ENCODE measurements at places on chromosomes 7 and 10.

DNA sequence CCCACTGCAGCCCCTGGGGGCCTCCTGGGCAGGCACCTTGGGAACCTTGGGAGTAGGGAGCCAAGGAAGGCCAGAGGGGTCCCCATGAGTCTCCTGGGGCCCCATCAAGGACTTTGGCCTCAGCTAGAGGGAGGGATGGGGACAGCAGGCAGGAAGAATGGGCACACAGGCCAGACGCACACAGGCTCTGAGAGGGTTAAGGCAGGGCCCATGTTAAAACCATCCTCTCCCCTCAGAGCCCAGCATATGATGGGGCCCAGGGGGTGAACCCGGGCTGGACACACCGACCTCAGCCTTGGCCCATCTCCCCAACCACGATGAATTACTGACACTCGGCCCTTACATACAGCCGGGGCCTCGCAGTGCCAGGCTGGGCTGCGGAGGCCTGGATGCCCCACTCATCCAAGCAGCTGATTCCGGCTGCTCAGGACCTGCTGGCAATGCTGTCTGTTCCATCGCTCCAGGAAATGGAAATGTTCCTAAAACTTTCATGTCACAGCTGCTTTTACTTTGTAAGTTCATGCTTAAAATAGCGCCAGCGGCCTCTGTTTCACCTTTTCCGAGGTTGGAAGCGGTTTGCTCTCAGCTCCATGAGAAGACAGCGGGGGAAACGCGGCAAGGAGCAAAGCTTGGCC is 17.3 kb upstream of the INPP5A start:
- no peak for DNase-seq

DNA sequence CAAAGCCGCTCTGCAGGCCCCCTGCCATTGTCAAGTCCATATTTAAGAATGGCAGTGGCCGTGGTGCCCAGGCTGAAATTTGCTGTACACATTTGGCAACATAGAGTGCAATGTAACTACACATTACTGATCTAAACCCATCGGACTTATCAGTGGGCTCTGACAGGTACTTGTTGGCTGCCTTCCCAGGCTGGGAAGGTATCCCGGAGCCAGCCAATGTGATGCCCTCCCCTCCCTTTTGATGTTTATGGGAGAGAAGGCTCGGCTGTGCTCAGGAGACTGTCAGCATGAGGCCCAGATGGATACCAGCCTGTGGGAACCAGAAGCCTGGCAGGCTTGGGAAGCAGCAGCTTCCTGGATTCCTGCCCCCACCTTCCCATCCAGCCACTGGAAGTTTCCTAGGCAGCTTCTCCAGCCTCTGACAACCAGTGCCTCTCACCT is 146.1 kb upstream of the TCF7L2 start:
- no peak for DNase-seq

- DNase-seq = no peak
Observed at GRCh38 chr10:91592266-91592975, 40.5 kb downstream of the PPP1R3C start.

DNA sequence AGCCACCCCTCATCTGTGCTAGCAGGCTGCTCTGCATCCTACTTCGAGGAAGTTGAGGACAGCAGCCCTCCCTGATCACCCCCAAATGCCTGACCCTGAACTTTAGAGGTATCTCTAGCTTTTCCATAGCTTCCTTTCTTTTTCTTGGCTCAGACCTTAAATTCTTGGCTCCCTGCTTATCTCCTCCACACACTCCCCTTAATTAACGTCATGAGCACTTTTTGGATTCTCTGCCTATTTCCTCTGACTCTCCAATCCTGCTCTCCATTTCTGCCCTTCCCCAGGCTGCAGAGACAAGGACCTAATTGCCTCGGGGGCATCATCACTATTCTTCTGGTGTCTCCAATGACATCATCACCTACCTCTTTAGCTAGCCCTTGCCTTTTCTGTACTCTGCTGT is 40.8 kb upstream of the SEC61G start:
- DNase-seq = no peak

DNA sequence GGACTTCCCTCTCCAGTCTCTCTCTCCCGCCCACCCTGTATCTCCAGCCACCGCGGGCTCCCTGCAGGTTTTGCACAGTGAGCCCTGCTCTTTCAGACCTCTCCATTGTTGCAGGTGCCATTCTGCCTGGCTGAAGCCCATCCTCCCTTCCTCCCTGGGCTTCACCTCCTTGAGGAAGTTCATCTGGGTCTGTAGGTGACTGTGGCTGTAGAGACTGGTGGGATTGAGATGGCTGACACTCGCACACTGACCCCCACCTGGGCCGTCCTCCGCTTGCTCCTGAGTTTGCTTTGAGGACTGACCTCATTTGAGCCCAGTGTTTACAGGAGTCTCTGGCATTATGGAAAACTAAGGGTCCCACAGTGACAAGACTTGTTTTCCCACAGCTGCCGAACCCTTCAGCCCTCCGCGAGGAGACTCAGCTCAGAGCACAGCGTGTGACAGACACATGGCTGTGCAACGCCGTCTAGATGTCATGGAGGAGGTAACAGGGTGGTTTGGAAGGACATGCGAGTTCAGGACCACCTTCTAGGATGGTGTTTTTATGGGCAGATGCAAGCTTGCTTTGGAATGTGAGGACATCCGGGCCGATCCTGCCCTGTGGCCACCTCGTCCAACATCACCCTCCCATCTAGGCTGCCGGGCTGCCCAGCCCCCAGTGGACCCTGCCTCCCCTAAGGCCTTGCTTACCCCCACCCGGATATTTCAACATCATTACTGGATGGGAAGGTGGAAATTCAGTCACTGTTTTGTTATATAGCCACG is 9.3 kb downstream of the PLAC9 start:
- DNase-seq = no peak

DNA sequence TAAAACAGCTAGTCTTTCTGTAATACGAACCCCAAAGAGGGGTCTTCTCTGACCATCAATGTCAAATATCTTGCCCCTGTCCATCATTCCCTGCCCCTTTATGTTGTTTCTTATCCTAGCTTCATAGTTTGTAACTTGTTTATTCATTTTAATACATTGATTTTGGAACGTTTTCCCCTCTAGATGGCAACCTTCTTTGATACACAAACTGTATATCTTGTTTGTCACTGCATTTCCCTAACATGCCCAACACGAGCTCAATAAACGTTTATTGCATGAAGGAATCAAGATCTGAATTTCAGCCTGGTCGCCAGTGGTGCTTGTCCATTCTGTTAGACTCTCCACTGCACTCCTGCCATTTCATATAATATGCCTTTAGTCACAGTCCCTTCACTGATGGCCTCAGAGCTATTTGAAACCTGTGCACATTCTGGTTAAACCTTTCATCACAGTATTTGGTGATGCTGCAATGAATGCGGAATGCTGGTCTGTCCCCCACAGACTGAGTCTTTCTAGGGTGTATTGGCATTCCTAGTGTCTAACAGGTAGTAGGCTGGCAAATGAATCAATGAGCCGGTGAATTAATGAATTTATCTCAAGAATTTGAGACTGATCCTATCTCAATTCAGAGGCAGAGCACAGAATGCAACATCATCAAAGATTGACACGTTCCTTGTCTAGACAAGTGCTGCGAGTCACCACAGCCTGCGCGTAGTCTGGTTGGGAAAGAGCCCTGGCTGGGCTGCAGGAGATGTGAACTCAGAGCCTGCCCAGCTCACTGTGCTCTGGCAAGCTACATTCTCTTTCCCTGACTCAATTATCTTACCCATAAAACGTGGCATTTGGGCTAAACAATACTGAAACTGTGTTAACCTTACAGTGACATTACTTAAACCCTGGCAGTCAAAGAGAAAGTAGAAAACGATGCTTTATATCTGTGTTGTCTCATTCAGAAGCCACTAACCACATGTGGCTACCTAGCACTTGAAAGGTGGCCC is 55.2 kb upstream of the FRMD4A start:
- DNase-seq = no peak

GRCh38 chr7:42588876-42589275 is 323.0 kb downstream of the C7orf25 start:
- no peak for DNase-seq

DNA sequence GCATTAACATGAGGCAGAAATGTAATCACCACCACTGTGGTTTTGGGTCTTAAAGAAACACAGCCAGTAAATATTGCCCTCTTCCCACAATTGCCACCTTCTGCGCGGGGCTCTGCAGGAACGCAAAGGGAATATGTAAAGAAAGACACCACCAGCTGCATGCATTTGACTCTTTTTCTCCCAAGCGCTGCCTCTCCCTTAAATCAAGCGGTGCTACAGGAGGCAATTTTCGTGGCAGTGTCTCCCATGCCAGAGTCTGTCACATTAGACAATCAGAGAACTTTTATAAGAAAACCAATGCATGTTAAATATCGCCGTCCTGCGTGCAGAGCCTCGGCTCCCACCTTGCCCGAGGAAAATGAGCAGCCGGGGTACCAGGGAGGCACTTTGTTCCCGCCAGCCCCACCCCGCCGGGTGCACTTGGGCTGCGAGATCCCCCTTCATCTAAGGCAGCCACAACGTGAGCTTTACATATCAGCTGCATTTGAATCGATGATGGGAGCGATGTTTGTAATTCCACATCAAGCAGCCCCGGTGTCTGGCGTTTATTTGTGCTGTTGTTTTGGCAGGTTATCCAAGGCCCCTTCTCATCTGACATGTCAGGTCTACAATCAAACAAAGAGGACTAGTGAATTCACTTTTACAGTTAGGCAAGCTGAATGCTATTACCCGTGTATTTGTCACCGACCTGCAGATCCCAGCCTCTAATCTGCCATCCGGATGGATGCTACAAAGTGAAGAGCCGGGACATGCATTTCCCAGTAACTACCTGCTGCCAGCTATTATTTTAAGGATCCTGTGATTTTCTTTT is 72.3 kb upstream of the MGMT start:
- no peak for DNase-seq

DNA sequence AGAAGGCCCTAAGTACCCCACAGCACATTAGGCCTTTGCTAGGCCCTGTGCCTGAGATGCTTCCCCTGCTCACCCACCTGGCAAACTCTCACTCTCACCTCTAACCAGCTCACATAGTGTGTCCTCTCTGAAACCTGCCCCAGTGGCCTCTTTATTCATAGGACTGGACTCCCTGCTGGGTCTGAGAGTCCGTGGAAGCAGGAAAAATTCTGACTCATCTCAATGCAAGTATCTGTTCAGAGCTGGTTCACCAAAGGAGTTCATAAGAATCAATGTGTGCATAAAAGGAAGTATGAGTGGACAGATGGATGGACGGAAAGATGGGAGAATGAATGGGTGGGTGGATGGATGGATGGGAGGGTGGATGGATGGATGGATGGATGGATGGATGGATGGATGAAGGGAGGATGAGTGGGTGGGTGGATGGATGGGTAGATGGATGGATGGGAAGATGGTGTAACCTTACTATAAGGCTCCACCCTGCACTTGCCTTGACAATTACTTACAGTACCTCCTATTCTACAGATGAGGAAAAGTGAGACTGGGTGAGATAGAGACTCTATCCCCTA is 111.2 kb upstream of the ZMIZ1 start:
- no peak for DNase-seq

- no peak for DNase-seq
Observed at GRCh38 chr10:70169649-70170364, 507 bp downstream of the SAR1A start.

- DNase-seq = no peak
Observed at GRCh38 chr10:111999915-112000302, 183.7 kb downstream of the GPAM start.

DNA sequence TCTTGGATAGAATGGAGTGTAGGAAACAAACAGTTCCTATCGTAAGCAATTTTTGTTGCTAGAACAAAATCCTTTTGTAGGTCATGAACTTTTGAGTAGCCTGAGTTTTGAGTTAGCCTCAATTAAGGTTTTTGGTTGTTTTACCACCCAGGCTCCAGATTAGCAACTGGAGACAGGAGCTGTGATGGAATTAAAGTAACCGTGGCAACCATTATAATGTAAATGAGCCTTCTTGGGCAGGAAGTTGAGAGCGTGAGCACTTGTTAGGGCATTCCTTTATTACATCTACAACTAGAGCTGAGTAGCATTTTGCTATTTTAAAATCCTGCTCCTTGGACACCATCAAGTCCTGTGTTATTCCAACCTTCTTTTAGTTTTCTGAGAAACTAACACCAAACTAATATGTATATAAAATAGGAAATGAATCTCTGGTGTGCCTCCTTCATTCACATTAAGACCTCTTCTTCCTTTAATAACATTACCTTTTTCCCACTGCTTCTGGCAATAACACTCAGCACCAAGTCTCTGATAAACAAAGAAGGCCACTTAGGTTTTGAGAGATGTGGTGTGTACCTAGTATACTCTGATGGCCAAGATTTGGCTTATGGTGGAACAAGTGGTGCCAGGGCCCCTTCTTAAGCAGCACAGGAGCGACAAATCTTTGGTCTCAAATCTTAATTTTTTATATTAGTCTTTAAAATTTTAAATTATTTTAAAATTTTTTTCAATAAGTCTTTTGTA is 34.0 kb downstream of the AHCYL2 start:
- DNase-seq = no peak

Measured in GM18507 (cell line).